ENCODE measurements at places on chromosomes 11 and 22. TPM values are rescaled to one million over a fixed set of nuclear protein-coding genes. Genes with fewer than 3 reads are reported as not detected.

DNA sequence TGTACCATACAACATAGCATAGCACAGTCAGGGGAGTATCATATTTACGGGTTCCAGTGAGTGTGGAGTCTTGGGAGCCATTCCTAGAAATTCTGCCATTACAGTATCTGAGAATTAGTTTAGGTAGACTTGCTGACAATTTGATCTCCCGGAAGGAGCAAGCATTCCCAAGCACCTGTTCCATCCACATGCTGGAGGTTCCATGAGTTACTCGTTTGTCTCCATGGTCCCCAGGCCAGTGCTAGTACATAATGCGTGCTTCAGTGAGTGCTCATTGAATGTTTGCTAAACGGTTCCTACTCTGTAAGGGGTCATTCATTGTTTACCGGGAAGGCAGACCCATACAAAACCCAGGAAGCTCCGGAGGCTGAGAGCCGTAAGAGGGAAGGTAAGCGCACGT lies 27.4 kb upstream of the MYOD1 start:
- H3K36me3 ChIP-seq, result no peaks in the 10 kb centered on the region
- H3K4me1 ChIP-seq, result no peaks in the 10 kb centered on the region
- H3K4me3 ChIP-seq, result no peak overlapping the region
- no peak overlapping the region for H3K27ac ChIP-seq
- H3K27me3 ChIP-seq, result no peaks in the 10 kb centered on the region

DNA sequence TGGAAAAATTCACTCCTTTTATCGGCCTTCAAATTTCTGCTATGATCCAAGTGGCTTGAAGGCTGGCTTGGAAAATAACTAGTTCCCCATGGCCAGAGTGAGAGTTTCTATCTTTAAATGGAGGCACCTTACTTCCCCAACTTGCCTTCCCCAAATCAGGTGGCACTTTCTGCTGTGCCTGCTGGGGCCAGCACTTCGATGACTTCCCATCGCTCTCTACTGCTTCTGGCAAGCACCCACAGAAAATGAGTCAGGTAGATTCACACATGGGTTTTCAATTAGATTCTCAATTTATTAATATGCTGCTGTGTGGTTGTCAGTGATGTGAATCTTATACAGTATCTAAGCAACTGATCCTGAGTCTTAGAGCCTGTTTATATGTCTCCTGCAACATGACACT lies 398.8 kb upstream of the RAG2 start:
- no peaks in the 10 kb centered on the region for H3K4me1 ChIP-seq
- no peak overlapping the region for H3K27ac ChIP-seq
- no peaks in the 10 kb centered on the region for H3K27me3 ChIP-seq

DNA sequence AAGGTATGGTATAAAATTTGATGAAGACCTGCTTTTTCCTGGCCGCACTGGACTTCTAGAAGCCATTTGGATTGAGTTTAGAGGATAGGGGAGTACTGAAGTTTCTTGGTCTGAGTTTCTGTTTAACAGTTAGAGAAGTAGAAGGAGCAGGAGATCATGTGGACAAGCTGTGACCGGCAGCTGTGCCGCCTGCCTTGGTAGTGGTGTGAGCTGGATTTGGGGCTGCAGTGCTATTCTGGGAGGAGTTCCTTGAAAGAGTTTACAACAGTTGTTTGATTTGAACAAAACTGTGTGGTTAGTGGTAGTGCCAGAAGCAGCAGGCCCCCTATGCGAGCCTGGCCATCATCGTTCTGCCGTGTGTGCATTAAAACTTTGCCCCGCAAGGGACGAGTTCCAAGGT lies 105.2 kb downstream of the PDHX start:
- no peak overlapping the region for H3K27ac ChIP-seq
- no peak for DNase-seq
- H3K27me3 ChIP-seq, result no peaks in the 10 kb centered on the region
- H3K4me1 ChIP-seq, result no peaks in the 10 kb centered on the region

The TREH gene
- 1.7 TPM for total RNA-seq

The E2F8 gene
- 1.1 TPM for total RNA-seq

The PGA3 gene
- total RNA-seq, result 1.7 TPM

DNA sequence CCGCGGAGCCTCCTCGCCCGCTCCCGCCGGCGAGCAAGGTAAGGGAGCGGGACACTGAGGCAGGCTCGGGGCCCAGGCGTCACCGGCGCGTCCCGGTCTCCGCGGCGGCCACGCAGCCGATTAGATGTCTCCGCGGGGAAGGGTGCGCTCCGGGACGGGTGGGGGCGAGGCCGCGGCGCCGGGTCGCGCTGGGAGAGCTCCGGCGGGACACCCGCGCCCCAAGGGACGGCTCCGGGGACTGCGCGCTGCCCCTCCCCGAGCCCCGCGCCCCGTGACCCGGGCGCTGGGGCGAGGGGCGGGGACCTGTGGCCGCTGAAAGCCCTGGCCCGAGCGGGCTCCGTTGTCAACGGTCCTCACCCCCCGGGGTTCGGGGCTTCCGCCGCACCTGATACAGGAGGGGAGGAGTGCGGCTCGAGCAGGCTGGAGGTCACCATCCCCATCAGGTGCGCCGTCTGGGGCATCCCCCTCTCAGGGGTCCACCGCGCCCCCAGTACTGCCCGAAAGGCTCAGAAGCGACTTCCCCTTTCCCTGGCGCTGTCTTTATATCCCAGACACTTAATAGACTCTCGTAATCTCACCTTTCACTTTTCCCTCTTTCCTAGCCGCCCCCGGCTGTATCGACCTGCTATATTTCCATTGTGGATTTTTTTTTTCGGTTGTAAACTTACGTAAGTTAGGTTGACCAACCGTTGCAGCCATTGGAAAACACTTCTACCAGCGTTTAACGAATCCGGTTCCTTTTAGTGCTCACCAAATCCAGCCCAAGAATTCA lies 573 bp downstream of the PPFIA1 start:
- peaks cover 11% of the 10 kb centered on the region for H3K4me1 ChIP-seq
- peak overlapping the region; percentile 72 for H3K4me3 ChIP-seq

- H3K4me3 ChIP-seq, result peak overlapping the region; percentile 75
- no peak for DNase-seq
- H3K36me3 ChIP-seq, result no peaks in the 10 kb centered on the region
- H3K27me3 ChIP-seq, result no peaks in the 10 kb centered on the region
Observed at GRCh38 chr11:47981667-47982404, 1.5 kb downstream of the PTPRJ start.

The LRRC4C gene
- total RNA-seq, result 0.56 TPM

The OR51E2 gene
- total RNA-seq, result 0.47 TPM

GRCh38 chr11:131894615-131895544 lies 524.5 kb downstream of the NTM start:
- H3K27ac ChIP-seq, result no peak overlapping the region
- H3K4me1 ChIP-seq, result no peaks in the 10 kb centered on the region
- no peak overlapping the region for H3K4me3 ChIP-seq
- no peaks in the 10 kb centered on the region for H3K36me3 ChIP-seq
- H3K27me3 ChIP-seq, result no peaks in the 10 kb centered on the region

The TBCEL gene
- total RNA-seq, result 42.7 TPM

The APOA4 gene
- not detected for total RNA-seq

The NUMA1 gene
- total RNA-seq, result 470 TPM

- no peaks in the 10 kb centered on the region for H3K4me1 ChIP-seq
- no peak for DNase-seq
Observed at GRCh38 chr22:44549701-44550100, 51.7 kb upstream of the RTL6 start.

GRCh38 chr11:491358-491757 lies 15.7 kb downstream of the RNH1 start:
- no peaks in the 10 kb centered on the region for H3K36me3 ChIP-seq
- H3K4me3 ChIP-seq, result no peak overlapping the region
- H3K27me3 ChIP-seq, result no peaks in the 10 kb centered on the region
- no peak for DNase-seq
- H3K27ac ChIP-seq, result no peak overlapping the region

- no peak overlapping the region for H3K27ac ChIP-seq
- peaks cover 10% of the 10 kb centered on the region for H3K4me1 ChIP-seq
- H3K27me3 ChIP-seq, result no peaks in the 10 kb centered on the region
- DNase-seq, result no peak
- H3K4me3 ChIP-seq, result no peak overlapping the region
Observed at GRCh38 chr11:64582885-64583284, 8.1 kb upstream of the SLC22A12 start.

- H3K4me1 ChIP-seq, result peaks cover 15% of the 10 kb centered on the region
- H3K36me3 ChIP-seq, result no peaks in the 10 kb centered on the region
- no peak for DNase-seq
- H3K27ac ChIP-seq, result no peak overlapping the region
Observed at GRCh38 chr11:64153812-64154211, 12.1 kb downstream of the MACROD1 start.

DNA sequence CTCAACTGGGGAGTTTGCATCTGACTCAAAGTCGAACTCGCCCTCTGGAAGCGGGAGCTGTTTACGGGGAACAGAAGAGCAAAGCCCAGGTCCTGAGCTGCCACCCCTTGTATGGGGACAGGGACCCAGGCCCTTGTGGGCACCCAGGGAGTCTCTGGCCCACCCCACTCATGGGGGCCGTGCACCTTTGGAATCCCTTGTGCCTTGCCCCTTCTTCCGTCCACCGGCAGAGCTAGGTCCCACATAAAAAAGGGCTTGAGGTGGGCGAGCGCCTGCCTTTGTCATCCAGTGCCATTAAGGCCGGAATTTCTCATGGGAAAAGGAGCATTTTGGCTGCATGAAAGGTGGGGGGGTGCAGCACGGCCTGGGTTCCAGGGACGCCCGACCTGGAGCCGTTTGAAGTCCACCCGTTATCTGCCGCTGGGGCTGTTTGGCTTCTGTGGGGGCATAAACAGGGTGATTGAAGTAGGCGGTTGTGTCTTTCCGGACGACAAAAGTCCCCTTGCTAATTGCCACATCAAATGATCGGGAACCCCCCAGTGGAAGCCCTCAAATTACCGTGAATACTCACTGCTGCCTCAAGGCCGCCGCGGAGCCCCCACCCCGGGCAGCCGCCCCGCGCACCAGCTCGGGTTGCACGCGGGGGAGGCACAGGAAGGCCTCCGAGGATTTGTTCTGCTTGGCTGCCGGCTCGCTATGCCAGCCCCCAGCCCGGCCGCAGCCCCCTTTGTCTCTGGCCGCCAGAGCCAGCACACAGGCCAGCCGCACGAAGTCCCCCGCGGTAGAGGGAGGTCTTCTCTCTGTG lies 49.0 kb upstream of the FGF3 start:
- no peaks in the 10 kb centered on the region for H3K4me1 ChIP-seq
- no peaks in the 10 kb centered on the region for H3K36me3 ChIP-seq
- no peak overlapping the region for H3K4me3 ChIP-seq
- no peaks in the 10 kb centered on the region for H3K27me3 ChIP-seq

The OR5B21 gene
- 0.62 TPM for total RNA-seq

GRCh38 chr11:76597533-76598425 lies 72.8 kb downstream of the LRRC32 start:
- H3K27ac ChIP-seq, result no peak overlapping the region
- H3K27me3 ChIP-seq, result no peaks in the 10 kb centered on the region
- no peak overlapping the region for H3K4me3 ChIP-seq
- H3K4me1 ChIP-seq, result peaks cover 9% of the 10 kb centered on the region
- no peaks in the 10 kb centered on the region for H3K36me3 ChIP-seq

The OR8D4 gene
- 5.6 TPM for total RNA-seq

GRCh38 chr22:37967147-37967546 lies 13.6 kb downstream of the POLR2F start:
- no peaks in the 10 kb centered on the region for H3K27me3 ChIP-seq
- no peak overlapping the region for H3K27ac ChIP-seq
- no peaks in the 10 kb centered on the region for H3K36me3 ChIP-seq
- no peak overlapping the region for H3K4me3 ChIP-seq

DNA sequence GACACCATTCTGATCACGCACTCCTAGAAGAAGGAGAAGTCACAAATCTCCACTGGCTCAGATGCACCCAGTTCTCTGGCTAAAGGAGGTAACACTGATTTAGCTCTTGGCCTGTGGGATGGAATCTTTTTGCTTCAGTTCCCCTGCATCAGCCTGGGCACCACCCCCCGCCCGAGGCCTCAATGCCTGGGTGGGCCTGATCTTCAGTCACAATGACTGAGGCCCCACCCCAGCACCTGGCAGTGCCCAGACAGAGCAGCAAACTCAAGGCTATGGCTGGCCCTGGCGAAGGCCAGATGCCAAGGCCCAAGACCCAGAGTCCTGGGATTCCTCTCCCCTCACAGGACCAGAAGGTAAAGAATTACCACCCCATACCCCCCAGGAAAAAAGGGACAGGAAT lies 5.0 kb downstream of the CYB561A3 start:
- H3K4me3 ChIP-seq, result no peak overlapping the region
- DNase-seq, result no peak
- H3K4me1 ChIP-seq, result peaks cover 5% of the 10 kb centered on the region
- no peaks in the 10 kb centered on the region for H3K36me3 ChIP-seq
- H3K27ac ChIP-seq, result no peak overlapping the region

DNA sequence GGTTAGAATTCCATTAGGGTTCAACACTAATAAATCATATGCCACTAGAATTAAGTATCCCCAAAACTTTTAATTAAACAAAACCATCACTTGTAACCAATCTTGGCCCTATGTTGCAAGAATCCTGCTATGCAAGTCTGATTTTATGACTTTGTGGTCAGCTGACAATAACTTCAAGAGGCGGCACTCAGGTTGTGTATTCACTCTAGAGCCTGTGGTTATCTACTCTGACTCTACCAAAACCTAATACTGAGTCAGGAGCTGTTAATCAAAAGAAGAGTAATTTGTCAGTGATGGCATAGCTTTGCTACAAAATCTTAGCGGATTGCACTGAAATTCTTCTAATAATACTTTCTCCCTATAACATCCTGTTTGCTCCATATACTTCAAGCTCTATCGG lies 253.7 kb downstream of the AASDHPPT start:
- no peak for DNase-seq
- no peaks in the 10 kb centered on the region for H3K27me3 ChIP-seq
- no peaks in the 10 kb centered on the region for H3K36me3 ChIP-seq
- H3K4me1 ChIP-seq, result no peaks in the 10 kb centered on the region
- no peak overlapping the region for H3K27ac ChIP-seq

The FEN1 gene
- 22.7 TPM for total RNA-seq

- DNase-seq, result no peak
- H3K4me1 ChIP-seq, result peaks cover 14% of the 10 kb centered on the region
- H3K36me3 ChIP-seq, result no peaks in the 10 kb centered on the region
Observed at GRCh38 chr22:23380230-23380573, 199.9 kb downstream of the IGLL1 start.

DNA sequence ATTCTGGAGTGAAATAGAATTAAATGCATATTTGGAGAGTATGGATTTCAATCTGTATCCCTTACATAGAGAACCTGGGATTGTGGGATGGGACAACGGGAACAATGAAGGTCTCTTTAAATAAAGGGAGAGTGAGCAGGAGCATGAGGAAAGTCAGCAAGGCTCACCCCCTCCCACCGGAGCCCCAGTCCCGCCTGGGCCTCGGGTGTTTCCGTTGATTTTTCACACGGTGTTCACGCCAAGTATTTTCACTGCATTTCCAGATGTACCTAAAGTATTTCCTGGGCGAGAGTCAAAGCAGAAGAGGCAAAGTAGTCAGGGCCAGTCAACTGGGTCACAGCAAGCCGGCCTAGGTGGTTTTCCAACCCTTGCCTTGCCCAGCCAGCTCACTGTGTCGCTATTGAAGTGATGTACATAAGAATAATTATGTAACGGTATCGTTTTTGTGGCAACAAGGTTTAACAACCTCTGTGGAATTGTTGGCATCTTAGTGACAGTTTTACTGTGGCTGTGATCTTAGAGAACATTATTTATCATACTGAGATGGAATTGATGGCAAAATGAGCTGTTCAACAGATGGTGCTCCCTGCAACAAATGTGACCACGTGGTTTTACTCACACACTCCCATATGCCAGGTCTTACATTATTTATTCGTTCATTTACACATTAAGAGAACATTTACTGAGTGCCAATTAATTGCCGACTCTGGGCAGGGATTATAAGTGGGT lies 177.3 kb downstream of the ADAMTS15 start:
- no peaks in the 10 kb centered on the region for H3K27me3 ChIP-seq
- H3K36me3 ChIP-seq, result no peaks in the 10 kb centered on the region
- H3K4me1 ChIP-seq, result no peaks in the 10 kb centered on the region
- no peak overlapping the region for H3K27ac ChIP-seq
- no peak overlapping the region for H3K4me3 ChIP-seq
- no peak for DNase-seq

The ROBO4 gene
- total RNA-seq, result 8.4 TPM
